ENCODE measurements at places on chromosomes 7 and 10.

DNA sequence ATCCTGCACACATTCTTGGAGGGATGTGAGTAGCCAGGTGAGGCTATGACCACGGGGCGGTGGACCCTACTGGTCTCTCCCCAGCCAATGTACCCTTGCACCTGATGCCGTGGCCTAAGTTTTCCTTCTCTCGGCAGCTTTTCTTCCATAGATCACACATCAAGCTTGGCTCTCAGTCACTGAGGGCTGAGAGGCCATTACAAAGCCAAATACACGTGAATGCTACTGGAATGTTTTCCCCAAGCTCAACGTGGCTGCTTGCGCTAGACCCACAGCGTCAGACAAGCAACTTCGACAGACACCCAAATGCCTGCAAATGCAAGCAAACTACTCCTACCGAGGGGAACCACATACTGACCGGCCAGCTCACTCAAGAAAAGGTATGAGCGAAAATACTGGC, 83.1 kb downstream of the PRPF18 start:
- DNase-seq, result no peak

GRCh38 chr7:17939211-17939605, 1.1 kb downstream of the SNX13 start:
- no peak for DNase-seq

DNA sequence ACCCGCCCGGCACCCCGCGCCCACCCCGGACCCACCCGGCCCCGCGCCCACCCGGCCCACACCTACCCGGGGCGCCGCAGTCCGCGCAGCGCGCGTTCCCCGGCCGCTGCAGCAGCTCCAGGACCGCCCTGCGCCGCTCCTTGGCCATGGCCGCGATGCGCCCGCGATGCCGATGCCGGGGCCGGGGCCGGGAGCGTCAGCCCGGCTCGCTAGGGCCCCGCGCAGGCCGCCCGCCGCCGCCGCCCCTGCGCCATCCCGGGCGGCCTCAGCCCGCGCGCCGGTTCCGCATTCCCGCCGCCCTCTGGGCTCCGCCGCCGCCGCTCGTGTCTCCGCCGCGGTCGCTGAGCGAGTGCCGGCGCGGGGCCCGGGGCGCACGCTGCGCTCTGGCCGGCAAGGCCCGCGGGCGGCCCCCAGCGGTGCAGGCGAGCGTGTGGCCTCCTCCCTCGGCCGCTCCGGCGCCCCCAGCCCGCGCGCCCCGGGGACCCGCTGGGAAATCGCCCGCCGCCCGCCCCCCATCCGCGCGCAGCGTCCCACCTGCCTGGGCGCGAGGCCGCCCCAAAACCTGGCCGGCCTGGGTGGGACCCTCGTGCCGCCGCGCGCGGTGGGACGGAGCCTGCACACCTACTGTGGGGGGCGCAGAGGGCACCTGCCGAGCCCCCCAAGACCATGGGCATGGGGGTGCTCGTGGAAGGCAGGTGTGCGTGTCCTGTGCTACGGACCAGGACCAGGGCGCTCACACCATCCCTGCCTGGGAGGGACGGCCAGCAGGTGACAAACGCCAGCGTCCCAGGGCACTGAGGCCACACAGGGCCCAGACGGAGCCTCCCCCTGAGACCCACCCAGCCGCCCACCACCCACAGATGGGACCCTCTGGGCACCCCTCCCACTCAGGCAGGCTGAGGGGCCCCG, at the start of gene ADAP1:
Gene ADAP1 (minus strand): TSS at position 351 of the 909 bp plus-strand sequence. CDS start 203 bp downstream, at position 148.
- DNase-seq, result peak; percentile 63

DNA sequence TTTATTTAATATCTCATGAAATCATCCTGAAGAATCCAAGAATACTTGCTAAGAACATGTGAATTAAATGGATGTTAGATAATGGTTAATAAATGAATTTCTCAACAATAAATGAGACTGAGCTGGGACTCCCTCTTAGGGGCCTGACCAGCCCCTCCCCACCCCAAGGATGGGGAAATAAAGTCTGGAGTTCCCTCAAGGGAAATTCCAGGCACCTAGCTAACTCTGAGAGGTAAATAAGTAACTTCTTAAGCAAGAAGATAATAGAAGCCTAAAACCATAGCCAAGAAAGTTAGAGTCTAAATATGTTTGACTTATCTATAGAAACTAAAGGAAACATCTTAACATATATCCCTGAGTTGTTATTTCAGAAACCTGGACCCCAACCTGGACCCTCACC, 32.2 kb upstream of the PPP1R9A start:
- DNase-seq, result no peak

DNA sequence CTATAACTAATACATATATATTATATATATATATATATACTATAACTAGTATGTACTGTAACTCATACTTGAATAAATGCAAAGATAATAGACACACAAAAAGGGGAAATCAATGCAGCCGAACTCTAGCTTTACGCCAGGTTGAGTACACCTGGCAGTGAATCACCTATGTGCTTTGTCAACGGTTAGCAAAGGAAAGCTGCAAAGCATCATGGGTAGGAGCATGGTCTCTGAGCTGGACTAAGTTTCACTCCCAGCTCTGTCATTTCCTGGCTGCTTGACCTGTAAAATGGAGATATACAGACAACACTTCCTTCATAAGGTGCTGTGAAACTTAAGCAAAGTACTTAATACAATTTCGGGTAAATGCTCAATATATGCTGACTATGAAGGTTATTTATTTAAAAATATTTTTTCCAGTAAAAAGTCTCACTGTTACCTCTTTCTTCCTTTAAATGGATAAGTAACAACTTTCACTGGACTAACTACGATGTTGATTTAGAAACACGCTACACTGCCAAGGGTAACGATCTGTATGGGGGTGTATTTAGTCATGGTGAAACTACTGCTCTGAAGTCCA, 61.7 kb upstream of the ITGA8 start:
- DNase-seq, result no peak

- no peak for DNase-seq
Measured at GRCh38 chr10:131815266-131816156, 85.3 kb upstream of the PPP2R2D start.

DNA sequence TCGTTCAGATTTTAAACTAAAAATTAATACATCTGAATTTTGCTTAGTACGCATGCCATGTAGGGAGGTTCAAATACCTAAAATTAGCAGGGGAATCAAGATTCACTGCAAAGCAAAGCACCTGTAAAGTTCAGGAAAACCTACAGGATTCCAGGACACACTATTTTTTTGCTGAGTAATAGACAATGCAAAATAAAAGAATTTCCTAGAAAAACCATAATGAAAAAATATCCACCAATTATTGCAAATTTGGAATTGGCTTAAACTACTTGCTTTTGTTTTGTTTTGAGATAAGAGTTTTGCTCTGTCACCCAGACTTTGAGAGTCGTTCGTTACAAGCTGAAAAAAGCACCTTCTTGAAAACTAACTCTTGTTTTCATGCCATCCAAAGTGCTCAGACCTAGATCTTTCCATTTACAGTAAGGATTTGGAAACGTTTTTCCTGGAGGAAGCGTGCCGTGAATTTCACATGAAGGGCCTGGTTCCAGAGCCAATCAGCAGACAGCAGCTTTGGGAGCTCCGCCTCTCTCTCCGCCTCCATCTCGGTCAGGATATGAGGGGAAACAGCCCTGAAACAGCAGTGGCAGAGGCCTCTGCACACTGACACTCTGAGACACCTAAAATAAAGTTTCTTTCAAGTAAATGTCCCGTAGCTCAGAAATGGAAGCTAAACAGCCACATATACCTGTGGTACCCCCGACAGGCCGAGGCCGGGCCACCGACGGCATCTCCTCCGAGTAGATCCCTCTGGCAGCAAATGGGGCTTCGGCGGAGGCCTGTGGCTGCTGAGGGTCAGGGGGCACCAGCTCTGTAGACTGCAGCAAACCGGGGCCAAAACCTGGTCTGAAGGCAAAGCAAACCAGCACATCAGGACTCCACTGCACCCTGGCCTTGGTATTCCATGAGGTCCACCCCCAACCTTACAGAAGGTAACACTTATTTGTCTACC, 45.9 kb upstream of the ATP6V0A4 start:
- no peak for DNase-seq

DNA sequence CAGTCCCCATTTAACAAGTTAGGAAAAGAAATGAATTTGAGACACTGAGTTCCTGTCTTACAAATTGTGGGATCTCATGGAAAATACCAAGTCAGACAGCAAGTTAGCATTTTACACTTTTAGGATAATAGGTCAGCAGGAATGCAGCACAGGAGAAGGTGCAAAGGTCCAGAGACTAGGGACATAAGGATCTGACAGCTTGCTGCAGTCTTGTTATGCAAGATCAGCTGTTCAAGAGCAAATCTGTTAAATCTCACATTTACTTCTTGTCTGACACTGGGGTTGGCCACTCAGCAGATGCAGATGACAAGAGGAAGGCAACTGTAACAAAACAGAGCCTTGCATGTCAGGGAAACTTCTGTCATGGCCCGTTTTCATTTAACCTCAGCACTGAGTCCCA, 239.6 kb downstream of the PHF14 start:
- no peak for DNase-seq
